Fibroblast of gingiva (primary cell): ENCODE measurements at places on chromosomes 6 and 20.

GRCh38 chr6:114785235-114786127 is 442.7 kb upstream of the HS3ST5 start:
- no peak for DNase-seq

GRCh38 chr6:1482381-1483166 is 93.2 kb downstream of the FOXF2 start:
- DNase-seq = no peak

GRCh38 chr20:64053841-64054661 is 4.6 kb upstream of the SOX18 start:
- no peak for DNase-seq

DNA sequence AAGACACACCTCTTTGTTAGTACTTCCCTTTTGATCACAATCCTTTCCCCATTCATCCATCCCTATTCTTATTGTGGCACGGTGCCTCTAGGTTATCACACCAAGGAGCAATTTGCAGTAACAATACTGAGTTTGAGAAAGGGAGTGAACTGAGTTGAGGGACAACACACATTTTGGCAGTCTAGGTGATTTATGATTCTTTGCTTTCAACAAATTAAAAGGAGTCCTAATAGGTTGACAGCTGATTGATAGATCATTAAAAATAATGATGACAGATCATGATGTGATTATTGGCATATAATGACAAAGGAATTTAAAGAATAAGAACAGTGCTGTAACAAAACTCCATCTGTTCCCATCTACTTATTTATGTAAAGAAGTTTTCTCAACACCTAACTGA is 36.7 kb downstream of the IMPG1 start:
- DNase-seq = no peak

DNA sequence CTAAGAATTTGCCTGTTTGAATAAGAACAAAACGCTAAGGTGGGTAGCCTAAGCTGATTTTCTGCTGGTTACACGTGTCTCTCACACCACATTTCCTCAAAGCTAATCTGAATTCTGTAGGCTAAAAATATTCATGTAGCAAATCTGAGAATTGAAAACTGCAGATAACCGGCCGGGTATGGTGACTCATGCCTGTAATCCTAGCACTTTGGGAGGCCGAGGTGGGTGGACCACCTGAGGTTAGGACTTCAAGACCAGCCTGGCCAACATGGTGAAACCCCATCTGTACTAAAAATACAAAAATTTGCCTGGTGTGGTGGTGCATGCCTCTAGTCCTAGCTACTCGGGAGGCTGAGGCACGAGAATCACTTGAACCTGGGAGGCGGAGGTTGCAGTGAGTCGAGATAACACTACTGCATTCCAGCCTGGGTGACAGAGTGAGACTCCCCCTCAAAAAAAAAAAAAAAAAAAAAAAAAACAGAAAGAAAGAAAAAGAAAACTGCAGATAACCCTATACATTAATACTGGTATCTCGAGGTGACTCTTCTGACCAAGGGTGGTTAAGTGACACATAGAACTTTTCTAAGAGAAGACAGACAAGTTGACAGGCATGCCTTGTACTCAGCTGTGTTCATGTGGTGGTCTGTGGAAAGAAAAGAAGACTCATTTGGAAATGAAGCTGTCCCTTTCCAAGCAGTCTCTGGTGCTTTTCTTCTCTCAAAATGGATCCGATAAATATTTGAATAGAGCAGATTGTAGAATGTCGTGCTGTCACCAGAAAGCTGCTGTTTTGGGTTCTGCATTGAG is 24.7 kb upstream of the ASXL1 start:
- DNase-seq = no peak

DNA sequence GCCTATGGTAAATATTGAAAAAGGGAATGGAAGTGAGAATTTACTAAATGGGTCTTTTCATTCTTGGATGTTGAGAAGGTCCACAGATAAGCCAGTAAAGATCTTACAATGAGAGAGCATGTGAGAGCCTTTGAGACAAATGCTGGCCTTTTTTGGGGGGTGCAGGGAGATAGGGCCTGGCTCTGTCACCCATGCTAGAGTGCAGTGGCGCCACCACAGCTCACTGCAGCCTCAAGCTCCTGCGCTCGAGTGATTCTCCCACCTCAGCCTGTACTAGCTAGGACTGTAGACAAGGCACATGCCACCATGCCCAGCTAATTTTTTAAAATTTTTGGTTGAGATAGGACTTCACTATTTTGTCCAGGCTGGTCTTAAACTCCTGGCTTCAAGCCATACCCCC is 63.2 kb upstream of the TMEM181 start:
- DNase-seq = no peak

- DNase-seq = no peak
Observed at GRCh38 chr6:36536873-36537547, 10.3 kb downstream of the STK38 start.

DNA sequence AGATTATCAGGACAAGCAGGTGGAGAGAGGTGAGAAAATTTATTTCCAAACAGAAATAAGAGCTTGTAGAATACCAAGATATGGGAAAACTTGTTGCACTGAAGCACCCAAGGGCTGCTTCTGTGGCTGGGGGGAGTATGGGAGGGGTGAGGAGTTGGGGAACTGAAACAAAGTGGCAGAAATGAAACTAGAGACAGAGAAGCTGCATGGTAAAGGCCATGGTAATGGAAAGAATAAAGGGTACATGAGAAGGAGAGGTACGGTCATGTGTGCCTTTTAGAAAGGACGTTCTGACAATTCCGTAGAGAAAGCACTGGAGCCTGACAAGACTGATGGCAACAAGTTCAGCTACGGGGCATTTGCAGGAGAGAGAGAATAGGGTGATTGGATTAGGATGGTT is 51.6 kb upstream of the RIN2 start:
- no peak for DNase-seq

GRCh38 chr6:112016320-112016719 is 37.6 kb upstream of the CCN6 start:
- DNase-seq = peak; percentile 48

- peak; percentile 48 for DNase-seq
Observed at GRCh38 chr6:55943329-55943728, 67.9 kb upstream of the BMP5 start.

DNA sequence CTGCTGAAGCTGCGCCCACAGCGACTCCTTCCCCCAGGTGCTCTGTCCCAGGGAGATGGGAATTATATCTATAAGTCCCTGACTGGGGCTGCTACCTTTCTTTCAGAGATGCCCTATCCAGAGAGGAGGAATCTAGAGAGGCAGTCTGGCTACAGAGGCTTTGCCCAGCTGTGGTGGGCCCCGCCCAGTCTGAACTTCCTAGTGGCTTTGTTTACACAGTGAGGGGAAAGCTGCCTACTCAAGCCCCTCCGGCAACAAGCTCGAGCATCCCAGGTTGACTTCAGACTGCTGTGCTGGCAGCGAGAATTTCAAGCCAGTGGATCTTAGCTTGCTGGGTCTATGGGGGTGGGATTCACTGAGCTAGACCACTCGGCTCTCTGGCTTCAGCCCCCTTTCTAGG is 152.5 kb upstream of the MAP3K7 start:
- no peak for DNase-seq

DNA sequence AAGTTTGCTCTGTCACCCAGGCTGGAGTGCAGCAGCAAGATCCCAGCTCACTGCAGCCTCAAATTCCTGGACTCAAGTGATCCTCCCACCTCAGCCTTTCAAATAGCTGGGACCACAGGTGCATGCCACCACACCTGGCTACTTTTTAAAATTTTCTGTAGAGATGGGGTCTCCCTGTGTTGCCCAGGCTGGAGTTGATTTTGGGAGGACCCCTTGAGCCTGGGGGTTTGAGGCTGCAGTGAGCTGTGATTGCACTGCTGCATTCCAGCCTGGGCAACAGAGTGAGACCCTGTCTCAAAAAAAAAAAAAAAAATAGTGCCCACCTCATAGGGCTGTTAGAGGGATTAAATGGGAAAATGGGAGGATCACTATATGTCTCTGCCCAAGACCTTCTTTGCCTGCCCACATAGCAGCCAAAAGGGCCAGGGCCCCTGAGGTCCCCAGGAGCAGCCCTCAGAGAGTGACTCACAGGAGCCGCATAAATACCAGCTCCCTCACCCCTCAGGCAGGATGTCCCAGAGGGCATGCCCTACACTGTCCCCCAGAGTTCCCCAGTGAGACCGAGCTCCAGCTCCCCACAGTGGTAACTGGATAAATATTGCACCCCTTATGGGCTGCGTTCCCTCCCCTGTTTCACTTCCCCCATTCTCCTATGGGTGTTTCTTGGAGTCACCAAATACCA is 11.7 kb upstream of the MDGA1 start:
- DNase-seq = no peak

- no peak for DNase-seq
Observed at GRCh38 chr6:47741807-47742206, 40.0 kb upstream of the OPN5 start.

- no peak for DNase-seq
Observed at GRCh38 chr6:31402324-31403282, 792 bp upstream of the MICA start.

DNA sequence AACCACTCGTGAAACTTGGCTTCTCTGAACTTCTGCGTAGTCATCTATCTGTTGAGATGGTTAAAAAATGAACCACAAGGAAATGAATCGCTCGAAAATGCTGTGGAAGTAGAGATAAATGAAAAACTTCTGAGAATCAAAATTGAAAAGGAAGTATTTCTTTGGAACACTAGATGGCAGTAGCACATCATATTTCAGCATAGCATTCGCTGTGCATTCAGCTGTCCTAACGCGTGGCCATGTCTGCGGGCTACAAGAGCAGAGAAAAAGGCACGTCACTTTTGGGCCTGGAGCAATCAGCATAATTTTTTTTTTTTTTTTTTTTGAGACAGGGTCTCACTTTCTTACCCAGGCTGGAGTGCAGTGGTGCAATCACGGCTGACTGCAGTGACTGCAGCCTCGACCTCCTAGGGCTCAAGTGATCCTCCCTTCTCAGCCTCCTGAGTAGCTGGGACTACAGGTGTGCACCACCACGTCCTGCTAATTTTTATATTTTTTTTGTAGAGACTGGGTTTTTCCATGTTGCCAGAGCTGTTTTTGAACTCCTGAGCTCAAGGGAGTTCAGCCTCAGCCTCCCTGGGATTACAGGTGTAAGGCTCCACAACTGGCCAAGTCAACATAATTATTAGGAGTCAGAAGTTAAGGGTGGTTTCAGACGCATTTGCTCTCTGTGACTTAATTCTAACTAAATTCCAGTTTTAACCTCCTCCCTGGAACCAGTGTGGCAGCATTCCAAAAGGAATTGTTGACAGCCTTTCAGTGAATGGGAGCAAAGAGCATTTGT is 8.8 kb upstream of the PERP start:
- peak; percentile 66 for DNase-seq

DNA sequence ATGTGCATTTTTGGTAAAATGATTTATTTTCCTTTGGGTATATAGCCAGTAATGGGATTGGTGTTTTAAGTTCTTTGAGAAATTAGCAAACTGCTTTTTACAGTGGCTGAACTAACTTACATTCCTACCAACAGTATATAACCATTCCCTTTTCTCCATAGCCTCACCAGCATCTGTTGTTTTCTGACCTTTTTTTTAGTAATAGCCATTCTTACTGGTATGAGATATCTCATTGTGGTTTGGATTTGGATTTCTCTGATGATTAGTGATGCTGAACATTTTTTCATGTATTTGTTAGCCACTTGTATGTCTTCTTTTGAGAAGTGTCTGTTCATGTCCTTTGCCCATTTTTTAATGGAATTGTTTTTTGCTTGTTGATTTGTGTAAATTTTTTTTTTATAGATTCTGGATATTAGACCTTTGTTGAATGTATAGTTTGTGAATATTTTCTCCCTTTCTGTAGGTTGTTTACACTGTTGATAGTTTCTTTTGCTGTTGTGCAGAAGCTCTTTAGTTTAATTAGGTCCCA is 42.3 kb downstream of the STK4 start:
- DNase-seq = no peak

DNA sequence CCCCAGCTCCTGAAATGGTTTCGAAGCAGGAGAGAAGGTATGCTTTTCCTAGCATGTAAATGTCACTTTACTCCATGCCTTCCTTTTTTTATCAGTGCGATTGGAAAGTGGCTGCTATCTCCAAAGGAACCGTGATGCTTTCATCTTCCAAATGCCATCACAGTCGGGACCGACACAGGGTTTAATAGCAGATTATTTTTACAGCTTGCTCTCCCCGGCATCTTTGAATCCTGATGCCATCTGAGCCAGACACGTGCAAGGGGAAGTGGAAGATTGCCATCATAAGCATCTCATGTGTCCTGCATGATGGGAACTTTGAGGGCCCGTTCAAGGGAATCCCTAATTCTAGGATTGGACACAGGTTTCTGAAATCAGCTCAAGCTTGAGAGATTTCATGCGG is 253.4 kb upstream of the KCNG1 start:
- no peak for DNase-seq

GRCh38 chr20:11861479-11861878 is 56.2 kb upstream of the BTBD3 start:
- no peak for DNase-seq

GRCh38 chr6:46215213-46215612 is 44.4 kb upstream of the ENPP5 start:
- no peak for DNase-seq

GRCh38 chr20:63454731-63455567 is 17.5 kb downstream of the KCNQ2 start:
- no peak for DNase-seq

GRCh38 chr6:107988570-107988969 is 30.6 kb upstream of the SEC63 start:
- no peak for DNase-seq

DNA sequence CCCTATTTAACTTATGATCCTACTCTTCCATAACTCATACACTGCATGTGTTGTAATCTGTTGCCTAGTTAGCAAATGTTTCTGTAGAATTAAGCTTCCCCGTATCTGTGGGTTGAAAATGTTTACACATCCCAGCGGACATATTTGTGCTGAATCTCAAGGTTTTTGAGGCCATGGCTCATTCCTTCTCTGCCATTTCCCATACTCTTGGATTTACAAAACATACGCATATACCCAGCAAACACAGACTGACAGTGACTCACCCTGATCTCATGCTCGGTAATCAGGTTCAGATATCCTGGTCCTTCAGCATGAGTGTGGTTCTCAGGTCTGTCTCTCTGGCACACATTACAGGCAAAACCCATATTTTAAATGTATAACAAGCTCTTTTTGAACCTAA is 58.7 kb downstream of the AGPAT4 start:
- peak; percentile 97 for DNase-seq

DNA sequence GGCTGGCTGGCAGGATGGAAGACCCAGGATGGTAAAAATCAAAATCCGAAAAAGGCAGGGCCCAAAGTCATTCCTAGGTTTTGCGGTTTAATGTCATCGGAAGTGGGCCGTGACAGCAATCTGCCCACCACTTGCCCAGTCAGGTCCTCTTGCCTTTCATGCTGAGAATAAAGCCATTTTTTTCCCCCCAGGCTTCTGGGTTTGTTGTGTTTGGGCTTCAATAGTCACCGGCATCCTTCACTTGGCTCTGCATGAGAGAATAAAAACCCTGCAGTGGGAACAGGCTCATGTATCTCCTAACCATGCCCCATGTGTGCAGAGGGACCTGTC is 56.1 kb downstream of the MEP1A start:
- no peak for DNase-seq

- no peak for DNase-seq
Observed at GRCh38 chr6:146345598-146345997, 198.0 kb upstream of the RAB32 start.
